ENCODE measurements at places on chromosomes 13 and 19.

DNA sequence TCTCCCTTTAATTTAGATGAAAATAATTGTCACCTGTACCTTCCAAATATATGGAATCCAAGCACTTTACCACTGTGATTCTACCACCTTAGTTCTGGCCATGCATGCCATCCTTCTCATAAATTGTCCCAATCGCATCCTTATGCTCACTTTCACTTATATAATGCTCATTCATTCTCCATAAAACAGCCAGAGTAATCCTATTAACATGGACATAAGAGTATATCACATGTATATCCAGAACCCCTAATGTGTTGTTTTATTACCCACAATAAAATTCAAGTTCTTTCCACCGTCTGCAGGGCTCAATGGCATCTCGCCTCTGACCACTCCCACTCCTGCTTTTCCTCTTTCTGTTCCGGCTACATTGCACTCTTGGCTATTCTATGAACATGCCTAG is 597.5 kb upstream of the MIR17HG start:
- no peak for DNase-seq

- DNase-seq = no peak
Observed at GRCh38 chr19:44401139-44402115, at the start of gene ZNF285. Gene ZNF285 (minus strand): TSS chr19:44401608. CDS start chr19:44397213, 4,395 bp downstream.

GRCh38 chr13:112815871-112816270 is 126.0 kb downstream of the ATP11A start:
- DNase-seq = no peak

DNA sequence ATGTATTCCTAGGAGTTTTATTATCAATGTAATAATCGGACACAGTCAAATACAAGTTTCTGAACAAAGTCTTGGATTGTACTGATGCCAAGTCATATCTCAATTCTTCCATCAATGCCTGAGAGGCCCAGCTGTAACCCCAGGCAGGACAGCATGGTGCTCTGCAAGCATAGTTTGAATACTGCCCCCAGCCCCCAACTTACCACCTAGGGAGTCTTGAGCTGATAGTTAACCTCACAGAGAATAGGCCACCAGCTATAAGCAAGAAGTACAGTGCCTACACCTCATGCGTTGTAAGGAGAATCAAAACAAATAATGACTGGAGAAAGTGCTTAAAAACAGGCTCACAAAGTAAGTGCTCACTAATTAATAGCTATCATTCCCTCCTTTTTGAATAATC is 2.7 kb downstream of the PROSER1 start:
- DNase-seq = no peak

DNA sequence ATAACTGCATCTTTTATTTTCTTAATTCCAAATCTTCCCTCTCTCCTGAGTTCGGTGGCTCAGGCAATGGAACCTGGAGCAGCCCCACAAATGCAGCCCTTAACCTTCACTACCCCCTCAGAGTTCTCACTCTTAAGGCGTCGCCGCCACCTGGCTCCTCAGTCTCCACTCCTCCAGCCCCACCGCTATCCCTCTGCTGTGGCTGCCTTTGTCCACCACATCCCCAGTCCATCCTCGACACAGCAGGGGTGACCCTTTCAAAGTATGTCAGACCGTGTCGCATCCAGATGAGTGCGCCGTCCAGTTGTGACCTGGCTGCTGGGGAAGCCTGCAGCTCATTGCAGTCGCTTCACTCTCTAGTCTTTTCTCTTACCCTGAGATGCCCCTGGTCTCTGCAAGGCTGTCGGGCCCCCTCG is 1.0 kb downstream of the SPPL2B start:
- no peak for DNase-seq

DNA sequence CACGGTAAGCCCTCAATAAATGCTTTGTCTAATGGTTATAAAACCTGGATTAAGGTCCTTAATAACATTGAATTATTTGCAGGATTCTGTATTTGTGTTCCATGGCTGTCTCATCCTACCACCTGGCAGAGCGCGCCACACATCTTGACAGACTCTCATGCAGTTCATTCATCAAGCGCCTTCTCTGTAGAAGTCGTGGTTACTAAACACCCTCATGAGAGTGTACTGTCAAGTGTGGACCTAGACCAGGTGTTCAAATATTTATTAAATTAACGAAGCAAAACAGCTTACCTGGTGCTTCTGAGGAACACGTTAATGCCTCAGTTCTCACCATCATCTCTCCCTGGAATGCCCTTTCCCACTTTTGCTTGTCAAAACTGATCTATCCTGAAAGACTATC is 13.1 kb upstream of the FBXL3 start:
- DNase-seq = no peak

DNA sequence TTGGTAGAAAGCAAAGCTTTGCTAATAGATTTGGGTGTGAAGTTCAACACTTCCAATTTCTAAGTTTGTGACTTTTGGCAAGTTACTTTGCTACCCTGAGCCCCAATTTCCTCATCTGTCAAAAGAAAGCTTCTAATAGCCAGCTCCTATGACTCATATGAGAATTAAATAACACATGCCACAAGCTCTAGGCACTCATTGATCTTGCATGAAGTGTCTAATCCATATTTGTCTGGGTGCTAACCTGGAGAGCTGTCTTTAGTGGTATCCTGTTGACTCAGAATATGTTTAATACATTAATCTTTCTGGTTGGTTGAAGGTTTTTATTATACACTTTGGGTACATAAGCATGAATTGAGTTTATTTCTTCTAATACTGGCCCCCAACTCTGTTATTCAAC is 188.8 kb downstream of the POSTN start:
- DNase-seq = no peak

DNA sequence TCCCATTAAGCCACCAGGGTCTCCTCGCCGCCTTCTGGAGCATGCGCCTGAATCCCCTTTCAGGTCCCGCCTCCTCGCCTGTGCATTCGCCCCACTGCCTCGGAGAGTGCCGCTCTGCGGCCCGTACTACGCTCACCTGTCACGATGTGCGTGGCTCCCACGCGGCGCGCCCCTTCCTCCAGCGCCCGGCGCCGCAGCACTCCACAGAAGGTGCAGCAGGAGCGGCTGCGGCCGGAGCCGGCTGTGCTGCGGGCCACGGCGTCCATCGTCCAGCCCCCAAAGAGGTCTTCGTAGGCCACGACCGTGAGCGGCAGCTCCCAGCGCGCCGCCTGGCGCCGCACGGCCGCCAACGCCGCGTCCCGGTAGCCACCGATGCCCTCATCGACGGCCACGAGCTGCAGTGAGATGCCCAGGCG is 4.3 kb downstream of the CTU1 start:
- no peak for DNase-seq

- DNase-seq = peak; percentile 24
Observed at GRCh38 chr19:44723952-44724319, 24.6 kb upstream of the BCL3 start.

DNA sequence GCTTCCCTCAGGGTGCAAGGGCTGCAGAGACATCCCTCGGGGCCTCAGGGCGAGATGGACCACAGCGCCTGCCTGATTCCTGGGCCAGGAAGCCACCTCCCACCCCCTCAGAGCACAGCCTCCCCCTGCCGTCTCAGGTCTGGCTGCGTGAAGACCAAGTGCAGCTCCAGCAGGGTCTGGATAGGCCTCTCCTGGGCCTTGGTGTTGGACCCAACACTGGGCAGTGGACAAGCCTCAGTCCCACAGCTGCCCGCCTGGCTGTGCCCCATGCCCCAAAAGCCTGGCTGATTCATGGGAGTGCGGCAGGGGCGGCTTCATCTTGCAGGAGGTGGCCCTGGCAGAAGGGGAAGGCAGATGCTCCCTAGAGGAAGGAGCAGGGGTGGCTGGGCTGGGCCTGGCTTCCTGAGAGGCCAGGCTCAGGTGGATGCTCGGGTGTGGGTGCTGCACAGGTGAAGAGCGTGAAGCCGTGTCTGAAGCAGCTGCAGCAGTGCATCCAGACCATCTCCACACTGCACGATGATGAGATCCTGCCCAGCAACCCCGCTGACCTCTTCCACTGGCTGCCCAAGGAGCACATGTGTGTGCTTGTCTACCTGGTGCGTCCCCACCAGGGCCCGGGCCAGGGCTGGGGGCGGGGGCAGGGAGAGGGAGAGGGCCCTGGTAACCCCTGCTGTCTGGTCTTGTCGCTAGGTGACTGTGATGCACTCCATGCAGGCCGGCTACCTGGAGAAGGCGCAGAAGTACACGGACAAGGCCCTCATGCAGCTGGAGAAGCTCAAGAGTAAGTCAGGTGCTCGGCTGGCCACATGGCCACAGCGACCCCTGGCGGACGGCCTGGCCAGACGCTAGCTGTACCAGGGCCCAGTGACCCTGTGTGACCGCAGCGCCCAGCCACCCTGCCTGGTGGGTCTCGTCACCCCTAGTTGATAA is 21.7 kb downstream of the MAU2 start:
- DNase-seq = no peak

DNA sequence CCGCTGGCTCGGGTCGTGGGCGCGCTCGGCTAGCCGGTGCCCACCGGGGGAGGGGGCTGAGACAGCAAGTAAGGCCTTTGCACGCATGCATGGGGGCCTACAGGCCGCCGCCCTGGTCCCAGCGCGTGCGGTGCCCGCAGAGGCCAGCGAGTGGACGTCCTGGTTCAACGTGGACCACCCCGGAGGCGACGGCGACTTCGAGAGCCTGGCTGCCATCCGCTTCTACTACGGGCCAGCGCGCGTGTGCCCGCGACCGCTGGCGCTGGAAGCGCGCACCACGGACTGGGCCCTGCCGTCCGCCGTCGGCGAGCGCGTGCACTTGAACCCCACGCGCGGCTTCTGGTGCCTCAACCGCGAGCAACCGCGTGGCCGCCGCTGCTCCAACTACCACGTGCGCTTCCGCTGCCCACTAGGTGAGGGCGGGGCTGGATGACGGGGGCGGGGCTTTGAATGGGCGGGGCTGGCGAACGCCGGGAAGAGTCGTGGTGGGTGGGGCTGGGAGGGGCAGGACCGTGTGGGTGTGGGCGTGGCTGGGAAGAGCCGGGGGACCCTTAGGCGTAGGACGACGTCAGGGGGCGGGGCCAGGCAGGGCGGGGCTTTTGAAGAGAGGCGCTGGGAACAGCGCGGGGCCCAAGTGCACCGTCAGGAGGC is 2.1 kb downstream of the CILP2 start:
- no peak for DNase-seq

- DNase-seq = no peak
Observed at GRCh38 chr19:18234194-18234593, 8.0 kb upstream of the PDE4C start.

- DNase-seq = peak; percentile 78
Observed at GRCh38 chr13:32883474-32883873, 132.7 kb upstream of the KL start.

DNA sequence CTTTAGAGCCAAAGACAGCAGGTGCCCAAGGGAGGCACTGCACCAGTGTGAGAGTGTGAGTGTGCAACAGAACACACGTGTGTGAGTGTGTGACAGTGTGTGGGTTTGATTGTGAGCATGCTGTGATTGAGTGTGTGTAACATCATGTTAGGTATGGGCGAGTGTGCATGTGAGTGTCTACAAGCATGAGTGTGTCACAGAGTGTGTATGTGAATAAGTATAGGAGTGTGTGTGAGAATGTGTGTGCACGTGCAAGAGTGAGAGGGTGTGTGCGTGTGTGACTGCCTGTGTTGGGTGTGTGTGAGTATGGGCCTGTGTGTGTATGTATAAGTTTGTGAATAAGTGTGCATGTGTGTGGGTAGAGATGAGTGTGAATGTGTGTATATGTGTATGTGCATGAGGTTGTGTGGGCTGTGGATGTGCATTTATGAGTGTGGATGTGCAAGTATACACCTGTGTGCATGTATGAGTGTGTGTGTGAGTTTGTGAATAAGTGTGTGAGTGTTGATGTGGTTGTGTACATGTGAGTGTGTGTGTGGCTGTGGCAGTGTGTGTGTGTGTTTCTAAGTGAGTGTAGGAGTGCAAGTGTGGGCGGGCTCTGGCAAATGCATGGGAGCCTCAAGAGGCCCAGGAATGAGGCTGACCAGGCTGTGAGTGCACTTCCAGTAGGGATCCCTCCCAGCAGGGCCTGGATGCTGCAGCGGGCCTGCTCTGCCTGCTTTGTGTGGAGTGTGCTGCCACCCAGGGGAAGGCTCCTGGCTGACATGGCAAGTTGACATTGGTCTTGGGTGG is 198.4 kb downstream of the COL4A1 start:
- DNase-seq = no peak

- peak; percentile 0 for DNase-seq
Observed at GRCh38 chr13:101127741-101128353, 288.5 kb downstream of the NALCN start.

GRCh38 chr13:40058757-40059236 is 403.3 kb downstream of the COG6 start:
- DNase-seq = no peak

DNA sequence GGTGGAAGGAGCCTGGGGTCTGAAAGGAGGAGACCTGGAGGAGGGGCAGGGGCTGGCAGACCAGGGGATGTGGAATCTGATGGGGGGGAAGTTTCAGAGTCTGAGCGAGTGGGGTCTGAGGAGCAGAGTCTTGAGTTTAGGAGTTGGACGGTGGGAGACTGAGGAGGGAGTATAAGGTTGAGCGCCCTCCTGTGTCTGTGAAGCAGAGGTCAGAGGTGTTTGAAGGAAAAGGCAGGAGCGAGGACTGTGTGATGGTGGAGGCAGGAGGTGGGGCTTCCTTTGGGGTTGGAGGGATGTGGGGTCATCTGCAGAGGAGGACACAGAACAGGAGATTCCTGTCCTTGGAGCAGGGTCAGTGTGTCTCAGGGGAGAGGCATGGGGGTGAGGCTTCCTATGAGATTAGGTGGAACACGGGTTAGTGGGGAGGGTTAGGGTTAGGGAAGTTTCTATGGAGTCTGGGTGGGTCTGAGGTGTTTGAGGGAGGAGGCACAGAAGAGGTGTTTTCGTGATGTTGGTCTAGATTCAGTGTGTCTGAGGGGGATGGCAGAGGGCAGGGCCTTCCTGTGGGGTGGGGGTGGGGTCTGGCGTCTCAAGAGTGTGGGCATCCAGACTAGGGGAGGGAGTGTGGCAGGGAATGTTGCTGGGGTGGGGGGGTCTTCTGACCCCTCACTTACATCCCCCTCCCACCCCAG is 8.3 kb downstream of the RYR1 start:
- no peak for DNase-seq

- DNase-seq = no peak
Observed at GRCh38 chr13:24630851-24631620, 49.2 kb upstream of the ATP12A start.

DNA sequence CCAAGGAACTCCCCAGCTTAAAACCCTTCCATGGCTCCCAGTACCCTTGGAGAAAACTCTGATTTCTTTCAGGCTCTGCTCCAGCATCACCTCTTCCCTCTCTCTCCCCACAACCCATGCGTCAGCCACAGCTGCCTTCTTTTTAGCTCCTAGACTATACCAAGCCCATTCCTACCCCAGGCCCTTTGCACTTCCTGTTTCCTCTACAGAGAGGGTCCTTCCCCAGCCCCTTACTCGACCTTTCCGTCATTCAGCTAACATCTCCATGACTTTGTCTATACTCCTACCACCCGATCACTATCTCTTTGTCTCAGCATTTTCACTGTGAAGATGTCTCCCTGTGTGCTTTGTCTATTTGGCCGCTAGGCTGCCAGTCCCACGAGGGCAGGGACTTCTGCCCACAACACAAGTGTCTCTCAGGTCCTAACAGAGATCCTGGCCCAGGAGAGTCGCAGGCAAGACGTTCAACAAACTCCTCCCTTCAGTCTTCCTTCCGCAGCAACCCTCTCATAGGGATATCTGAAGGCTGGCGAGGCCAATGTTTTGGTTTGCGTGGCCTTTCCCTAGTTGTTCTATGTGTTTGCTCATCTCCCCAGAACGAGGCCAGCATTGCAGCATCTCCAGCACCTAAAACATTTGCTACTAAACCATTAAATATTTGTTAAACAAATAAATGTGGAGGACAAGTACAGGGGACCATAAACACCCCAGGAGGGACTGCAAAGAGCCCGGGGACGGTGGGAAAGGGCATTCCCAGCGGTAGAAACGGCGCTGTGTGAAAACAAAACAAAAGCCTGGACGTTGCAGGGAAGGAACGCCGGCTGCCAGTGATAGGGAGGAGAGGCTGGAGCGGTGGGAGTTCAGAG is 816 bp downstream of the CCNP start:
- no peak for DNase-seq
